ENCODE measurements at places on chromosomes 5 and 9.
A peak's percentile ranks its signal among the peaks of the same experiment; 100 is the strongest.

DNA sequence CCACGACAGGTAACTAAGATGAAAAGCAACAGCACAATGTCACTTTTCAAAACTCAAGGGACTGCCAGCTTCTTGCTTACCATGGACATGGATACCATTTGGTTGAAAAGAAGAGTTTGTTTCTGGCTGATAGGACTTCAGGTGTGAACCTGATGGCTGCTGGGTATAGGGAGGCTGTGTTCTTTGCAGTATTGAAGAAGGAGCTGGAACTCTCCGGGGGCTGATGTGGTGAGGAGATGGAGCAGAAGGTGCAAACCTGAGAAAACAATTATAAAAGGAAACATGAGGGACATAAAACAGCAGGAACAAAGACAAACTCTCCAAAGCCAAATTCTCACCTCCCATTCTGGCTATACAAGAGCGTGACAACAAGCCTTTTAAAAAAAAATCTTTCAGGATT, 330.1 kb upstream of the RFX3 start:
- no peak for DNase-seq

- no peak for DNase-seq
These were observed 85.9 kb upstream of the LIFR start for GRCh38 chr5:38642189-38642911.

- DNase-seq, result no peak
These were observed 970.9 kb downstream of the TAF11L14 start for GRCh38 chr5:18605186-18605585.

DNA sequence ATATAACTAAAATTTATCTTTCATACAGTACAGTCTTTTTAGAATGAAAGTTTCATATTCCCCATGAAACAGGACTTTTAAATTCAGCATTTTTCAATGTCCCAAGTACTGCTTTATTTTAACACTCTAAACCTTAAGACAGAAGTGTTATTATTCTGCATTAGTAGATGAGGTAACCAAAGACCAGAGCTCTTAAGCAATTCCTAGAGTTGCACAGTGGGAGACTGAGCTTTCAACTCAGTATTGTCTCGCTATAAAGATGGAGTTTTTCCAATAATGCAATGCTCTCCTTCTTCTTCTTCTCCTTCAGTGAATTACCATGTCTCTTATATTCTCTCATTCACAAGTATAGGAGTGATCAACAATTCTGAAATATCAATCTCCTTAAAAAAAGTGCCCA, 479.7 kb downstream of the CETN3 start:
- DNase-seq, result no peak

DNA sequence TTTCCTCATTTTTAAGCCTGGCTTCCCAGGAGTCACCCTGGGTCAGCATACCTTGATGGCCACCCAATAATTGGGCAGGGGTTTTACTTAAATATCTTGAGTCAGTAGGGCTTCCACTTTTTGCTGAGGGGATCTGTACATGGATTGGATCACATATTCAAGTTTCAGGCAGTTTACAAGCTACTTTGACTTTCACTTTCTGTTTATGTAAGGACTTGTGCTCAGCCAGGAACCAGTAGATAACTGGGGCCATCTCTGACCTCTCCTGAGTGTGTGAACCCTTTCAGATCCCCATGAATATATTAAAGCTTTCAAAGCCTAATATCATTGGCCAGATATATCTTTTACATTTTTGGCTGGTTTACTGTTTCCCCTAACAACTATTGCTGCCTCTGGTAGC, 45.1 kb downstream of the SLCO6A1 start:
- no peak for DNase-seq

DNA sequence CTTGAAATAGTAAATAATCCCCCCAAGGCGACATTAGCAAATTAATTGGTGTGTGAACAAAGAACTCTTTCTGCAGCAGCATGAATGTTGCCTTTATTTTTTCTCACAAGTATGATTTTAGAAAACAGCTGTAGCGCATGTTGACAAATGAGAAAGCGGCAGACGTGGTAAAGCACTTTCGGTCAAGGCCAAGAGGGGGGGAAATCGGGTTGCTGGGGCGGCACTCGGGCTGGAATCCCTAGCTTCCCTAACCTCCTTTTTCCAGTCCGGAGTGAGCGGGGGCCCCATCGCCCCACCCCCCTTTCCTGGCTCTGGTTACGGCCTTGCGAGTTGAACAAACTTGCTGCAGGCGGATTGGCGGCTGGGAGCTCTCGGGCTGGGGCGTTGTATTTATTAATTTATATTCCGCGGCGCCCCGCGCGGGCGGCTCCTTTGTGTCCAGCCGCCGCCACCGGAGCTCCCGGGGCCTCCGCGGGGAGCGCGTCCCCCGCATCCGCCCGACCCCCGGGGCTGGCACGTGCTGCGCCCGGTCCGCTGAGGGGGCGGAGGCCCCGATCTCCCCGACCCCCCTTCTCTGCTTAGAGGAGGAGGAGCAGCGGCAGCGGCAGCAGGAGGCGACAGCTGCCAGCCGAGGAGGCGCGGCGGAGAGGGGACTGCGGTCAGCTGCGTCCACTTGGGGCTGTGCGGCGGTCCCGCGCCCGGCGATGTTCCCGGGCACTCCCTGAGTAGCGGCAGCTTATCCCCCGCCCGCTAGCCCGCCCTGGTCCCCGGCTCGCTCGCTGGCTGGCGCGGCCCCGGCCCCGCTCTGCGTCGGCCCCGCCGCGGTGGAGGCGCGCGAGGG, at the start of gene RHOBTB3:
TSS of gene RHOBTB3 (plus strand) at position 607 of the 841 bp plus-strand sequence. CDS start 347 bp downstream, outside the sequence.
- DNase-seq, result peak; percentile 28

- DNase-seq, result no peak
These were observed 54.1 kb downstream of the PSMB7 start for GRCh38 chr9:124361128-124361527.

DNA sequence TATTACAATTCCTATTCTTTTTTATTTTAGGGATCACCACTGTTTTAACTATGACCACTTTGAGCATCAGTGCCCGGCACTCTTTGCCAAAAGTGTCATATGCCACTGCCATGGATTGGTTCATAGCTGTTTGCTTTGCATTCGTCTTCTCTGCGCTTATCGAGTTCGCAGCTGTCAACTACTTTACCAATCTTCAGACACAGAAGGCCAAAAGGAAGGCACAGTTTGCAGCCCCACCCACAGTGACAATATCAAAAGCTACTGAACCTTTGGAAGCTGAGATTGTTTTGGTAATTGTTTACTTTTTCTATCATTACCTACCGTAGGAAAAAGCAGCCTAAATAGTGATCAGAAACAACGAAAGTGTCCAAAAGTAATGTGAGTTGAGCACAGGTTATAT, 6.4 kb downstream of the GABRA6 start:
- no peak for DNase-seq

DNA sequence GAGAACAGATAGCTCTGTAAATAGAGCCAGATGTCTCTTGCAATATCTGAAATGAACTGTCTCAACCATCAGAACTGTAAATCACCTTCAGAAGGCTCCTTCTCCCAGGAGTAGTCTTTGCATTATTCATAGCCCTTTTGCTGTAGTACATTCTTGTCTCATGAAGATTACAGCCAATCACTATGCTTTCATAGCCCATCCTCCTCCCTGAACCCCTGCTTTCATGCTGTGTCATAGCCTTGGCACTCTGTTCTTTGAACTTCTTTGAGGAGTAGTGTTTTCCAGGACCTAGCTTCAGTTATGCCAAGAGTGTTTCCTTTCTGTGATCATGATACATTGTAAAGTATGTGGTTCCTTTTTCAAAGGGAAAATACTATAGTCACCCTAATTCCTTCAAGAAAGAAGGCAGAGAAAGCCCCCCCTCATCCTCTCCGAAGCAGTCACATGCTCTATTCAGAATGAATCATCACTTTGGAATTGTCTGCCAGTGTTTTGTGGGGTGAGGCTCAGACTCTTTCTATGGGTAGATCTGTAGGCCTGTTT, 61.1 kb downstream of the GRIA1 start:
- no peak for DNase-seq

DNA sequence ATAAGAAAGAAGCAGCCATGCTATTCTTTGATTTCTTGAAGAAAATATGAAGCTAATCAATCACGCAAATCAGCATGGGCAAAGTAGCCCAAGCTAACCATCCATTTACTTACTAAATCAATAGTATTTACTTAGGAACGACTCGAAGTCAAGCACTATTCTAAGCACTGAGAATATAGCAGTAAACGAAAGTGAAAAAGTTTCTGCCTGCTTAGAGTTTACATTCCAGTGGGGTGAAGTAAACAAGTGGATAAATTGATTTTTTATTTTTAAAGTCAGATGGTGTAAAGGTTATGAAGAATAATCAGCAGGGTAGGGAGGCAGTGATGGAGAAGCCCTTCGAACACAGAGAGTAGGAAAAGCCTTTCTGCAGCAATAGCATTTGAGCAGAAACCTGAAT, 5.5 kb downstream of the TSTD2 start:
- no peak for DNase-seq

DNA sequence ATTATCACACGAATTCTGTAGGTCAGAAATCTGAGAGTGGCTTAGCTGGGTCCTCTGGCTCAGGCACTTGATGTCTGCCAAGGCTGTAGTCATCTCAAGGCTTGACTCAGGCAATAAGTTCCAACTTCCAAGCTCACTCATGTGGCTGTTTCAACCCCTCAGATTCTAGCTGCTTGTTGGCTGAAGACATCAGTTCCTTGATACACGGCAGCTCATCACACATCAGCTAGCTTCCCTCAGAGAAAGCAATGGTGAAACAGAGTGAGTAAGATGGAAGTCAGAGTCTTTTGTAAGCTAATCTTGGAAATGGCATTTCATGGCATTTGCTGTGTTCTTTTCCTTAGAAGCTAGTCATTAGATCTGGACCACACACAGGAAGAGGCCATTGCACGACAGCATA, 204.2 kb upstream of the PTGER4 start:
- DNase-seq, result no peak

GRCh38 chr5:64451551-64451950, 54.3 kb upstream of the RGS7BP start:
- no peak for DNase-seq

DNA sequence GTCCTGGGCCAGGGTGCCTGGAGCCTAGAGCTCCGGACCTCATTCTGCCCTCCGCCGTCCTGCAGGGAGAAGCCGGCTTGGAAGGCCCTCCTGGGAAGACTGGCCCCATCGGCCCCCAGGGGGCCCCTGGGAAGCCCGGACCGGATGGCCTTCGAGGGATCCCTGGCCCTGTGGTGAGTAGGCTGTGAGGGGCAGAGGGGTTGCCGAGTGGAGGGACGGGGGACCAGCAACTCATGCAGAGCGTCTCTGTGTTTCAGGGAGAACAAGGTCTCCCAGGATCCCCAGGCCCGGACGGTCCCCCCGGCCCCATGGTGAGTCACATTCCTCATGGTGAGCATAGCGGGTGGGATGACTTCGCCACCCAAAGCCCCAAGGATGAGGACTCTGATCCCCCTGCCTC, 62.0 kb upstream of the FCN2 start:
- no peak for DNase-seq

GRCh38 chr9:36486329-36486932, 86.3 kb upstream of the MELK start:
- no peak for DNase-seq

- no peak for DNase-seq
These were observed 199.6 kb downstream of the DCP2 start for GRCh38 chr5:113176196-113176595.

- no peak for DNase-seq
These were observed 10.3 kb downstream of the SEMA6A start for GRCh38 chr5:116564312-116564711.

GRCh38 chr9:95127249-95128176, 190.0 kb downstream of the FANCC start:
- DNase-seq, result peak; percentile 60

DNA sequence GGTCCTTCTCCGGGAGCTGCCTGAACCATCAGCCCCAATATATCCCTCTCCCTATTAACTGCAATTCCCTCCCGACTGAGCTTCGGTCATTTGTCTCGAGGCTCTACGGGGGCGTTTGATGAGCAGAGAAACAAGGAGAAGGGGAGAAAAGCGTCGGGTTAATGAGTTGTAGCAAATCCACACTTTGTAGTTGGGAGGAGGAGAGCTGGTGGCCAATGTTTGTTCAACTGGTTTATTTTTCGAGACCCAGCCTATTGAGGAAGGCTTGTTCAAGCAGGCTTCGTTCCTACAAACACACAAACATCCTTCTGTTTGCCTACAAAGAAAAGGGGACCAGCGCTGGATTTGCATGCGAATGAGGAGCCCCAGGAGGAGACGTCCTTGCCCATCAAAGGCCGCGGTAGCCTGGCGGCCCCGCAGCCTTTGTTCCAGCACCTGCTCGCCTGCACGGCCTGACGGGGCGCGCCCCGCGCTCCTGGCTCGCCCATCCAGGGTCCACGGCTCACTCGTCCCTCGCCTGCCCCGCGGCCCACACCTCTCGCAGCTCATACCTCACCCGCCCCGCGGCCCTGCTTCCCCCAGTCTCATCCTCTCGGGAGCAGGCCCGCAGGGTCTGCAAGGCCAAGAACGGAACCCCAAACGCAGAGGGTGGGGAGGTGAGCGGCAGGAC, 4.6 kb downstream of the FOXD1 start:
- DNase-seq, result no peak

GRCh38 chr9:35618854-35619799, 914 bp upstream of the CD72 start:
- peak; percentile 64 for DNase-seq

DNA sequence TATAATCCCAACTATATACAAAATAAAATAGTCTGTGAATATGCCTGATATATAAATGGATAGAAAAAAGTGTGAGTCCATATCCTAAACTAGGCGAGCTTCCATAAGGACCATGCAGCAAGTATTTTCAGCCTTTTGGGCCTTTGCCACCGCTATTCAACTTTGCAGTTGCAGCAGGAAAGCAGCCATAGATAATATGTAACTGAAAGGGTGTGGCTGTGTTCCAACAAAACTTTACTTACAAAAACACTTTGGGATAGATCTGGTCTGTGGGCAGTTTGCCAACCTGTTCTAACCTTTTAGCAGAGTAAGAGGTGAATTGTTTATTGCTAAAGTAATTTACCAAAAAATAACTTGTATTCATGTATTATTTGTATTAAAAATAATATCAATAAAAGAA, 127.8 kb upstream of the GPR151 start:
- DNase-seq, result no peak

DNA sequence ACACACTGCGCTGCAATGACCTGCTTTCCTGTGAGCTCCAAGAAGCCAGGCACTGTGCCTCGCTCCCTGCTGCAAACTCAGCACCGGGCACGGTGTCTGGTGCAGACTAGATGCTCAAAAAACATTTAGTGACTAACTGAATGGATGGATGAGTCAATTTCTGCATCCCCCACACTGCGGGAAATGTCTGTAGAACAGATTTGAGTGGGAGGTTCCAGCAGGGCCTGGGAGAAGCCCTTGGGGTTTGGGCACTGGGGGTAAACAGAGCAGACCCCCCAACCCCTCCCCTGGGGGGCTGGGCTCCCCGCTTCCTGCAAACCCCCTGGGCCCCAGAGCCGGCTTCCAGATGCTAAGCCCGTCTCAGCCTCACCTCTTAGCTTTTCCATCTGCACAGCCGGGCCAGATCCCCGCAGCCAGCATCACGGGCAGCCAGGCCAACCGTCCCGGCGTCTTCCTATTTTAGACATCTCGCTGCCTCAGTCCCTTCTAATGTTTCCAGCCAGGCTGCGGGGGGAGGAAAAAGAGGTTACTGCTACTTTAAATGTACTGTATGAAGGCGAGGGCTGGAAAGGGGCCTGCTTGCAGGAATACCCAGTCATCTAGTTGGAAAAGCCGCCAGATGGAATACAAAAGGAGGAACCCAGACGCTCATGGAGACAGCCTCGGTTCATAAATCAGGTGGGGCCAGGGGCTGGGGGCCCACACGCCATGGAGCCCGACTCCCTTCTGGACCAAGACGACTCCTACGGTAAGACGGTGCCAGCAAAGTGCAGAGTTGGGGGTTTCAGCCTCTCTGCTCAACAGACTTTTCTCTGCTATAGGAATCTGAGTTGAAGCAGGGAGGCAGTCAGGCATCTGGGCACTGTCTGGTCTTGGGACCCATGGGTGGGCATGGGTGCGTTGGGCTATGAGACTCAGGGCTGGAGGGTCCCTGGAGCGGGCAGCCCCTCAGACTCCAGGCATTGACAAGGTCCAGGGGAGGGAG, 67.1 kb upstream of the GGTA1 start:
- DNase-seq, result no peak

All from CD4-positive, alpha-beta T cell treated with Interleukin-10 for 1 hour (primary cell).